ENCODE measurements at places on chromosomes 6 and 20.

GRCh38 chr6:111715321-111715720 lies 109.6 kb upstream of the TRAF3IP2 start:
- DNase-seq = no peak

DNA sequence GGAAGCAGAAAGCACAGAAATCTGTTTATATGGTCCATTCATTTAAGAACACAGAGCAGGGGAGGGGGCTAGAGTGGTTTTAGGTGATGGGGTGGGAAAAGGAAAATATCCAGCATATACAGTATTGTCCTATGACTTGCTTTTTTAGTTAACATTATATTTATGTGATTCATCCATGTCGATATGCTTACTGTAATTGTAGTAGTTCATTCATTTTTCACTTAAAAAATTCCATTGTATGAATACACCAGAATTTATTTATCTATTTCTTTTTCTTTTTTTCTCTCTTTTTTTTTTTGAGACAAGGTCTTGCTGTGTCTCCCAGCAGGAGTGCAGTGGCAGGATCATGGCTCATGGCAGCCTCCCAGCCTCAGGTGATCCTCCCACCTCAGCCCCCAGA lies 9.6 kb upstream of the PRIM2 start:
- peak; percentile 57 for DNase-seq

- DNase-seq = no peak
Measured at GRCh38 chr20:23341073-23341472, 9.5 kb upstream of the NXT1 start.

DNA sequence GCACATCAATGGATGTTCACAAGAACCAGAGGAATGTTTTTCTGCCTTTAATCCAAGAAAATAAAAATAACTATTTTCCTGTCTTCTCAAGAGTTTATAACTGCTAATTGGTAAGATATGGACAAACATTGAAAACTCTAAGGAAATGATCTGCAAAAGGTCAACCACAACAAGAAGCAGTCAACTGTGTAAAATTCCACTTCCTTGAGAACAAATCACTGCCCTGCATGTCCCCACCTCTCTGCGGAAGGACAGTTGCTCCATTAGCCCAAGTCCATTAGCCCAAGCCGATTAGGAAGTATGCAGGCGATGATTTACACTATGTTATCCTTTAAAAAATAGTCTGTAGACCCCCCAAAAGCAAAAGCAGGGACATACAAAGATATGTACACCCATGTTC lies 27.6 kb downstream of the SLC22A23 start:
- no peak for DNase-seq

Measured in fibroblast of skin of back (primary cell).